ENCODE measurements at places on chromosomes 4 and X. TPM values are rescaled to one million over a fixed set of nuclear protein-coding genes. Genes with fewer than 3 reads are reported as not detected.

- no peak for DNase-seq
Measured at GRCh38 chr4:125944966-125945365, 630.2 kb downstream of the FAT4 start.

- no peak for DNase-seq
Measured at GRCh38 chr4:76883147-76883546, 14.8 kb downstream of the SOWAHB start.

Gene SMS
- polyA plus RNA-seq, result 106 TPM

DNA sequence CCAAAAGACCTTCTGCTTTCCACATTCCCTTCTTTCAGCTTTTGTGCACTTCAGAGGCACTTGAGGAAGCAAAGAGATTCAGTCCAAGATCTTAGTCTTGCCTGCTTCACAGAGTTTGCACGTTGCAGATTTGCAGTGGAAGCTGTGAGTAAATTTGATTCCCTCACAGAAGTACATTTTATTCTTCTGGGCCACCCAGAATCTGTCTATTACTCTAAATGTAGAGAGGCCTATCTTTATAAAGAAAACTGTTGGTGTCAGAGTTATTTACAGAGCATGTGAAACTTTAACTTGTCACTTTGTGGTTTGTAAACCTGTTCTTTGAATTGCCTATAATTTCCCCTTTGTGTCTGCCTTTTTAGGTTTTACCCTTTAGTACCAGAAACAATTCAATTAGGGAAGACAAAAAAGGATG, 15.5 kb downstream of the SPRY1 start:
- no peak for DNase-seq

DNA sequence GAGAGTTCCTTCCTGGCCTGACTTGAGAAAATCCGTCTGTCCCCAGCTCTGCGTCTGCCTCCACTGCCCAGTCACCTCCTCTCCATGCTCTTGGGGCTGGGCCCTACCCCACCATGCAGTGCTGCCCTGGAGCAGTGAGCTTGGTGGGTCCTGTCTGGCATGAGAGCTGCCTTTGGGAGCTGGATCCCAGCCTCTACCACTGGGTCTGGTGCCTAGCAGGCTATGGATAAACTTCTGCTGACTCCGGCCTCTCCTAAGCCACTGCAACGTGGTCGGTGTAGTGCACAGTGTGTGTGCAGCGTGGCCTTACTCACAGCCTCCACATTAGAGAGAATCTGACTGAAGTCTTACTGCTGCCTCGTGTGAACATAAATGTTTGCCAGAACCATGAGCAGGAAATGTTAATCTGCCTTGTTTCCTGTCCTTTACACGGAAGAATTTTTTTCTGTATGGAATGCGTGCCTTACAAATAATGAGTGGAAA, 47.6 kb downstream of the HTT start:
- no peak for DNase-seq

Gene GUF1
- polyA plus RNA-seq, result 31.8 TPM

Gene RNF212
- polyA plus RNA-seq, result 8.6 TPM

Gene SPOCK3
- polyA plus RNA-seq, result 2.6 TPM

GRCh38 chr4:100511896-100512295, 5.9 kb downstream of the EMCN start:
- no peak for DNase-seq

Gene CT45A5
- 46.9 TPM for polyA plus RNA-seq

DNA sequence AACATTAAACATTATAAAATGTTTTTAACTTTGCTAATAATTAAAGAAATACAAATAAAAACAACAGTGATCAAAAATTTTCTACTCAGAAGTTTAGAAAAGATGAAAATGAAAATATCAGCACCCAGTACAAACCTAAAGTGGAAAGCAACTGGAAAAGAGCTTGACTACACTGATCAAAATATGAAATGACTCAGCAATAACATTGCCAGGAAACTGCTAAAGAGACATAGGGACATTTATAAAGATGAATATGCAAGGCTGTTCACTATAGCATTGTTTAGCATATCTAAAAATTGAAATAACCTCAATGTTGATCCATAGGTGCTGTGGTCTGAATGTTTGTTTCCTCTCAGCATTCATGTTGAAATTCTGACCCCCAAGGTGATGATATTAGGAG, 88.5 kb upstream of the NOCT start:
- DNase-seq, result no peak

DNA sequence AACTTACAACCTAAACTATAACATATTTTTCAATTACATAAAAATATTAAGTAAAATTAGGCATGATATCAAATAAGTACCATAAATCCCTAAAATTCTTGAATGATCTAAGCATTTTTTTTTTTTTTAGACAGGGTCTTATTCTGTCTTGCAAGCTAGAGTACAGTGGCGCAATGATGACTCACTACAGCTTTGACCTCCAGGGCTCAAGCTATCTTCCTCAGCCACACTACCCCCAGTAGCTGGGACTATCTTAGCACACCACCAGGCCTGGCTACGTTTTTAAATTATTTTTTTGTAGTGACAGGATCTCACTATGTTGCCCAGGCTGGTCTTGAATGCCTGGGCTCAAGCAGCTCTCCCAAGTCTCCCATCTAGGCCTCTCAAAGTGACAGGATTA, 1042.3 kb downstream of the FSTL5 start:
- no peak for DNase-seq

DNA sequence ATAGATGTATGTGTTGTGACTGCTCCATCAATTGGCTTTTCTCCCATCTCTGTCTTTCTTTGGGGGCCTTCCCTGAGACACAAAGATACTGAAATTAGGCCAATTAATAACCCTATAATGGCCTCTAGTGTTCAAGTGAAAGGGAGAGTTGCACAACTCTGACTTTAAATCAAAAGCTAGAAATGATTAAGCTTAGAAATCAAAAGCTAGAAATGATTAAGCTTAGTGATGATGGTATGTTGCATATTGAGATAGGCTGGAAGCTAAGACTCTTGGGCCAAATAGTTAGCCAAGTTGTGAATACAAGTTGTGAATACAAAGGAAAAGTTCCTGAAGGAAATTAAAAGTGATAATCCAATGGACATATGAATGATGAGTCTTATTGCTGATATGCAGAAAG, 452.9 kb upstream of the AGA start:
- DNase-seq, result no peak

Gene POLR2B
- 91.1 TPM for polyA plus RNA-seq

GRCh38 chrX:38060331-38060878, 54.1 kb downstream of the SYTL5 start:
- DNase-seq, result no peak

DNA sequence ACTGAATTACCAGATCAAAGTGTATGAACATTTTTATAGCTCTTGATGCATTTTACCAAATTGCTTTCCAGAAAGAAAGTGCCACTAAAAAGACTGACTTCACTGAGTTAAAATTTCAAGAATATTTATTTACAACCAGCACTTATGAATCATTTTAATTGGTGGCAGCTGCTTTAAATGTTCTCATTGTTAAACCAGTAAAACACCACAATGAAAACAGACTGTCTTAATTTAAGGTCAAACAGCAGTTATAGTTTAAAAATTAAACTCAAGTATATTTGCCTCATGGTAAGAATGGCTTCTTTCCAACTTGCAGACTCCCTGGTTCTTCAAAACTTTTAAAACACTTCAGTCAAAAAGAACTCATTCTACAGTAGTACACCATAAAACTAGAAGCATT, 36.9 kb downstream of the AMMECR1 start:
- DNase-seq, result peak; percentile 5

DNA sequence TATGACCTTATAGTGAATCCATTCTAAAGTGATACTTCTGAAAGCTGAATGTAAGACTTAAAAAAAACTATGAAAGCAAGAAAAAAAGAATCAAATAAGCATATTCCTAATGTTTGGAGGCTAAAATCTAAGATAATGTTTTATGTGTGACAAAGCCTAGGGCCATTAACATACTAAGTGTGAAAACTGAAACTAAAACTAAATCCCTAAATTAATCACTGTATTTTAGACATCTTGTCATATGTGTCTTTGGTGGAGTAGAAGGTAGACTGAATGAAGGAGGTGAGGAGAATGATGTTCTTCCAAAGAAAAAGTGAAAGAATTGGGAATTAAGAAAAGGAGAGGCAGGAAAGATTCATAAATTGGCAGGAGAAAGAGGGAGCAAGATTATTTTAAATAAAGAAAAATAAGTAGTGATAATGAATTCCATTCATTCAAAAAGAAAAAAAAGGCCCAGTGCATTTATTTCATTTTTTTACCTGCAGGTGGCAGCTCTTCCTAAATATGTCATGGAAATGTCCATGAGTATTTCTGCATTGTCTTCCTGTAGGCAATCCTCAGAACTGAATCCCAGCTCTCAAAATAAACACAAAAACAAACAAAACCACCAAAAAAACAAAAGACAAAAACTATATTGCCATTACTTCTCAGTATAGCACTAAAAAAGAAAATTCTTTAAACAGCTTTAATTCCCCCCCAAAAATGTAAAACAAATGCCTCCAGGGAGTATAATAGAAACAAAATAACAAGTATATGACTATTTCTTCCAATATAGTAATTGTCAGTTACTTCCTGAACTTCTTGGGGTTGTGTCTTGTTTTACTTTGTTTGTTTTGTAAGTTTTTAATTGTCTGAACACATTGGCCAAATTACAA, 17.0 kb upstream of the AP1AR start:
- no peak for DNase-seq

DNA sequence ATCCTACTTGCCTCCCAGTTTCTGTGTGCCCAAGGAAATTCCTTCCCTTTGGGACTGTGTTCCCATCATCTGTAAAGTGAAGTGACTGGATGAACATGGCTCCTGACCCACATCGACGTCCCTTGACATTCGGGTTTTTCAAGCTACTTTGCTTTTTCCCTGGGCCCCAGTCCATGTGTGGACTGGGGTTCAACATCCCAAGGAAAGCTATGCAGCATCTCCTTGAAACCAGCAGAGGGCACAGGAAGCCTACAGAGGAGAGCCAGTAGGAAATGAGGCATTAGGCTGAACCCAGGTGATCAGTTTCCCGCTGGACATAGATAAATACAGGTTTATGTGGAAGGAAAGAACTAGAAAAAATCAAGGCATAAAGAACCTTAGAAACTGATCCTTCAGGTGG, 145.1 kb upstream of the ARHGEF9 start:
- no peak for DNase-seq

Gene GPR78
- 0.37 TPM for polyA plus RNA-seq

DNA sequence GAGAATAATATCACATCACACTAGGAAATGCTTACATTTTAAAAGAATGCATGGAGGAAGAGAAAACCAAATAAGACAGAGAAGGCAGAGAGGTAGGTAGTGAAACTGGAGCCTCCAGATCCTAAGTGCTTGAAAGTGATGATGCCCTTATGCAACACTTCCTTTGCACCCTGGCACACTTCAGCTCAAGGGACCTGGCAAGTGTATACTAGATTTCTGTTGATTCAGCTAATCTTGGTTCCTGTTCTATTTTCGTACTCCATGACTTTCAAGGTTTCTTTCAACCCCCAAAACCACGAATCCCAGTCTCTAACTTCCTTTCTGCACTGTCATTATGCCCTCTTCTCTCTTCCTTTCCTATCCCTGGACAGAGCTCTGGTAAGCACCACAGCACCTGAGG, 36.9 kb upstream of the SH3KBP1 start:
- DNase-seq, result no peak

Gene TMEM271
- not detected for polyA plus RNA-seq

- DNase-seq, result no peak
Measured at GRCh38 chr4:28665306-28665705, 1804.7 kb downstream of the STIM2 start.

Gene ADGRG4
- polyA plus RNA-seq, result not detected

- DNase-seq, result no peak
Measured at GRCh38 chr4:182066037-182066436, 177.2 kb upstream of the TENM3 start.

- DNase-seq, result no peak
Measured at GRCh38 chr4:151114986-151115385, 15.6 kb downstream of the RPS3A start.

Gene UPF3B
- 32.0 TPM for polyA plus RNA-seq

DNA sequence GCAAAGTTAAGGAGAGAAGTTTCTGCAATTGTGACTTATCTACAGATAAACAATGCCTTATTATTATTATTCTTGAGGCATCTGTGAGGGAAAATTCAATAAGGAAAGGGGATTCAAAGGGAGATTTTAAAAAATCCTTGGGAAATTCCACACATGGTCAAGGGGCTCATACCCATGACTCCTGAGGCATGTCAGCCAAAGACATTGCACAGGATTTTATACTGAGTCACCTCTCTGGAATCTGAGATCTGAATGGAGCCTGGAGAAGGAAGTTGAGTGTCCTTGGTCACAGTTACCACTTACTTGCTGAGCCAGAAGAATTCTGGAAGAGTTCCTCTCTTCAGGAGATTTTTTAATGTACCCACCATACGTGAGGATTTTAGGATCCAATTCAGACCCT, 14.4 kb upstream of the CXCL8 start:
- DNase-seq, result no peak

DNA sequence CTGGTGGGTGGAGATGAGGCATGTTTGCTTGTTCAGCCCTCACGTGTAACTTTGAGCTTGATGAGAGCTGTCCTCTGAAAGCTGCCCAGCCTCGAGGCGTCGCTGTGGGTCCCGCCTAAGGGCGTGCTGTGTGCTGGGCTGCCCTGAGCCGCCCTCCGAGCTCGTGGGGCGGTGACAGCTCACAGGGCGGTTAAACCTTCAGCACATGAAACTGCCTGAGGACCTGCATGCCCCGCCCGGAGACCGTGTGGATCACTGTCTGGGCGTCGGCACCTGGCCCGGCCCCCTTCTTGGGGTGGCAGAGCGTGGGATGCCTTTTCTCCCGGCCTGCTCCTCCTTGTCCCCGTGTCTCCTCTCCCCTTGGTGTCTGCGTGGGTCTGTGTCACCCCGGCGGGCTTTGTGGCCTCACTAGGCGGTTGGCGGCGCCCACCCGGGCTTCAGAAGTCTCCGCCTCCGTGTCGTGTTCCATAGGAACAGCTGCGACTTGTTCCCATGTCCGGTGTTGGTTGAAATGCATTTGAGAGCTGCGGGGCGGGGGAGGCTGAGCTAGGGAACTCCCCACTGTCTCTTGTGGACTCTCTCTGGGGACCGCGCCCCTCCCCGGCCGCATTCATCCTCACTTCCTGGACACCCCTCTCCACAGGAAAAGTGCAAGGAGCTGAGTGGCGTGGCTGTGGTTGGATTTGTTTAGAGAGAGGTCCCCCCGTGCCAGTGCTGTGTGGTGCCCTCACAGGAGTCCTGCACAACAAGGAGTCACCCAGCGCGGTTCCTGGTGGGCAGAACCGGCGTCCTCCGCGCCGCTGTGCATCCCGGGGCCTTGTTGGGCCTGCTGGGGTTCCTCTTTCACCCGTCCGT, 6.8 kb downstream of the AKAP17A start:
- no peak for DNase-seq

- DNase-seq, result no peak
Measured at GRCh38 chr4:155543126-155543765, 123.4 kb upstream of the GUCY1A1 start.

- no peak for DNase-seq
Measured at GRCh38 chr4:58477950-58478349, 1367.8 kb upstream of the IGFBP7 start.

DNA sequence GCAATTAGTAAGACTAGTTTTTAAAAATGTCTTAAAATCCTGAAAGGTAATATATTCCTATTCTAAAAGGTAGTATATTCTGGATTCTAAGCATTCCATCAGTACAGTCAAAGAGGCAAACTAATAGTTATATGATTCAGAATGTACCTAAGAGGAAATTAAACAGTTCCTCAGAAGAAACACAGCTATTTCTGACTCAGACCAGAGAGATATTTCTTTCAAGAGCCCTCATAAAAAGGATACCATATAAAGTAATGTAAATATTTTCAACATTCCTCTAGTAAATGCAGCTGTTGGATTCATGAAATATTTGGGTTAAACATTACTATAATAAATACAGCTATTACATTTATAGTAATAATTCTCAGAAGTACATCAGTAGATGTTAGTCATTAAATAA, 358.3 kb downstream of the MAGEB5 start:
- no peak for DNase-seq
